ENCODE measurements at places on chromosomes 11 and 22.

GRCh38 chr22:45869340-45869847, 107.6 kb downstream of the WNT7B start:
- no peak for DNase-seq

DNA sequence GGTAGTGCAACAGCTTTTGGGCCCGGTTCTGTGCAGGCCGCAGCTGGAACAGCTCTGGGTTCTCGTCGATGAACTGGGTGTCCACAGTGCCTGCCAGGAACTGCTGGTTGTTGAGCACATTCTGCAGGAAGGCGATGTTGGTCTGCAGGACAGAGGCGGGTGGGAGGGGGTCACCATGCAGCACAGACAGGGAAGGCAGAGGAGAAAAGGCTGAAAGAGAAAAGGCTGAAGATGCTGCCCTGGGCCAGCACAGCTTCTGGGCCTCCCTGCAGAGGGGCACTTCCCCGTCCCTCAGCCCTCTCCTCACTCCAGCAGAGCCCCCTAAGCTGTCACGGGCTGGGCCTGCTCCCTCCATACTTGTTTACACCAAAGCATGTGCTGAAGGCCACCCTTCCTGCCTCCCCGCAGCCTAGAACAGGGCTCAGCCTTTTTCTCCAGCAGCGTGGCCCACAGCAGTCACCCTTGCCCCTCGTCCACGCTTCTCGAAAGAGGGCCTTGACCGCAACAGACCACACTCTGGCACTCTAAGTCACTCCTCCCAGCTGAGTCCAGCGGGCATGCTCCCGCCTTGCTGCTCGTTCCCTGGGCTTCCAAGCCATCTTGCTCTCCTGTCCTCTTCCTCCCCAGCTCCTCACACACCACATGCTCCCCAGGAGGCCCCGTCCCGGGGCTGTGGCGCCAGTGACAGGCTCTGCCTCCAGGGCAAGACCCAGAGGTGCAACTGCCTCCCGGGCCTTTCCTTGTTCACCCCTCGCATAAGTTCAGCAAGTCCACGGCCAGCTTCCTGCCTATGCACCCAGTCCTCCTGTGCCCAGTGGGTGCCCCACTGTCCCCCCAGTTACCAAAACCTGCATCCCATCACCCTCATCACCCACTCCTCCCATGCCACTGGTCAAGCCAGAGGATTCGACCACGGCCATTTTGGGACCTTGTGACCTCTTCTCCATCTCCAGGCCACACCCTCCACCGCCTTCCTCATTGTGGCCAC, 3.3 kb upstream of the LRFN4 start:
- DNase-seq: no peak

GRCh38 chr22:47990481-47990880, 1228.0 kb downstream of the TBC1D22A start:
- no peak for DNase-seq

GRCh38 chr11:114162719-114163123, 103.2 kb downstream of the ZBTB16 start:
- DNase-seq: peak; percentile 100

GRCh38 chr22:30238661-30239487, 7.7 kb downstream of the LIF start:
- peak; percentile 41 for DNase-seq

DNA sequence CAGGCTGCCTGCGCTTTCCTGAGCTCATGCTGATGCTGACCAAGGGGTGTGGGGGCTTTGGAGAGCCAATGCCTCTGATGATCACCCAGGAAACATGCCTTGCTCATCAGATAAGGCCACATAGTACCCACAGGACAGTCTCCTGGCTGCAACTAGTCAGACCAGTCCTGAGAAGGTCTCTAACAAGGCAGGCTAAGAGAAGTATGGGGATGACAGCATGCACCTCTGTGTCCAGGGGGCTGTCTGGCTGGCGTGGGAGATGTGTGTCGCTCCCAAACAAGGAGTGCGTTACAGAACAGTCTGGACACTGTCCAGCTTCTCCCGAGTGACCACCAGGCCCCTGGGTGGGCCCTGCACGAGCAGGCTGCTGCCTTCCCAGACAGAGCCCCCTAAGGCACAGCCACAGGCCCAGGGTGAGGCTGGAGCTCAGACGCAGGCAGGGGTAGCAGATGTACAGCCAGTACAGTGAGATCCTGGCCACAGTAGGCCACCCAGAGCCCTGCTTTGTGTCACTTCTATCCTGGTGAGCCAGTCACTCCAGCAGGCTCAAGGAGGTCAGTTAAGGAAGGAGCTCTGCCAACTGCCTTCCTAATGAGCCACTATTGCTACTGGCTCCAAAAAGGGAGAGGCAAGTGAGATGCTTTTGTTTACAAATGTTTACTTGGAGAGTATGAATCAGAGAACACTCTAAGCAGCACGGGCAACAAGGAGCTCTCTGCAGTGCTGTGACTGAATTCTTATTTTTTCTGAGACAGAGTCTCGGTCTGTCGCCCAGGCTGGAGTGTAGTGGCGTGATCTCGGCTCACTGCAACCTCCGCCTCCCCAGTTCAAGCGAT, 66.0 kb upstream of the CLTCL1 start:
- peak; percentile 3 for DNase-seq

- DNase-seq: peak; percentile 84
Observed at GRCh38 chr11:94862926-94863880, 95.0 kb downstream of the AMOTL1 start.

- DNase-seq: no peak
Observed at GRCh38 chr11:16555956-16556355, 182.5 kb upstream of the C11orf58 start.

DNA sequence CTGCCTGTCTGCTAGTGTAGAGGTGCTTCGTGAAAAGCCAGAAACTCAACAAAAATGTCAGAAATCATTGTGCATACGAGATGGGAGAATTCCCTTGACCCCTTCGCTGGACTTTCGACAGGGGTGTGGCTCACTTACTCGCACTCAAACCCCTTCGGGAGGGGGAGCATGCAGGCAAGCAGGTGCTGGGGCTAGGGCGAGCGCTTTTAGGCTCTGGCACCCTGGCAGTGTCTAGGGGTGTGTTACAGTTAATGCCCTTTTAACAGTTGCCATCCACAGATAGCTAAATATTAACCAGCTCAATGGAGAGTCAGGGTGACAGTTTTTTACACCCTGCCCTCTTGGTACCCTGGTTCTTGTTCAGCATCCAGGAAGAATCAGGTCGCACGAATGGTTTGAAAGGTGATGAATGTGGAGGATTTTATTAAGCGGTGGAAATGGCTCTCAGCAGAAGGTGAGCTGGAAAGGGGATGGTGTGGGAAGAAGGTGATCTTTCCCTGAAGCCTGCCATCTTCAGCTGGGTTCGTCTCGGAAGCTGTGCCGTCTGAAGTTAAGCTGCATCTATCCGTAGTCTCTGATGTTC, 59.6 kb upstream of the SHANK2 start:
- DNase-seq: no peak

DNA sequence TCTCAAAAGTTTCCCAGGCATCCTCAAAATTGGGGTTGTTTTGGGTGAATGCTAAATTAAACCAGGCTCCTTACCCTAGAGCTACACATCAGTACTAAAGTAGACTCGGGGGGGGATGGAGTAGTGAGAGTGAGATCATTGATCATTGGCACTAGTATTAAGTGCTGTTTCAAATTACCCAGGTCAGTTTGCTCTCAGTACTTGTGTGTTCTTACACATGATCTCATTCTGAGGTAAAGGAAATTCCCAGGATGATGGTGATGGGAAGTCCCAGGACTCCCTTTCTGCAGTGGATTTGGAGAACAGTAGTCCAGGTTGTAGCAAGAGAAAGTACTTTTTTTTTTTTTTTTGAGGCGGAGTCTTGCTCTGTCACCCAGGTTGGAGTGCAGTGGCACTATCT, 12.5 kb downstream of the RBM4 start:
- DNase-seq: peak; percentile 62

GRCh38 chr11:66745356-66746235, 16.6 kb upstream of the SPTBN2 start:
- no peak for DNase-seq

- peak; percentile 75 for DNase-seq
Observed at GRCh38 chr11:125923012-125923579, 18.8 kb downstream of the DDX25 start.

DNA sequence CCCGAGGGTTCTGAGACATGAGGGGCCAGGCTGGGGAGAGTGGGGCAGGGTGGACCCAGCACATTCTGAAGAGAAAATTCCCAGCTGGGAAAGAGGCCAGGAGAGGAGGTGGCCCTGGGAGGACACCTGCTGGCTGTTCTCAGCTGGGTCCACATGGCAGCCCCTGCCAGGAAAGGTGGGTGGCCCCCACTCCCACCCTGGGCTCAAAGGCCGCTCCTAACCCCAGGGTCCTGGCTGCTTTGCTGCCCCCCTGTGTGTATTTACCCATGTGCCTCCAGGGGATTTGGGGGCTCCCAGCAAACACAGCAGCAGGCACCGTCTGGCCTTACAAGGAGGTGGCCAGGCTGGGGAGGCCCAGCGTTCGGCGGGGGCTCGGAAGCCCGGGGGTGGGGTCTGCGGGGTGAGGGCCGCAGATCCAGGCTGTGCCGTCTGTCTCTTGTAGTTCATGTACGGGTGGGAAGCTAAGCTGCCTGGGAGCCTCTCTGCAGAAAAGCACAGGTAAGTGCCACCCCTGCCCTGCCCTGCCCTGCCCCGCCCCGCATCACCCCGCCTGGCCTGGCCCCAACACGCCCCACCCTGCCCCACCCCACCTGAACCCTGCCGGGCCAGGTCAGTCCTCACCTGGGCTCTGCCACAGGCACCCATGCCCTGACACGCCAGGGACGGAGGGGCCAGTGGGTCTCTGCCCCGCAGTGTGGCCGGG, 10.6 kb downstream of the MUC5B start:
- no peak for DNase-seq

DNA sequence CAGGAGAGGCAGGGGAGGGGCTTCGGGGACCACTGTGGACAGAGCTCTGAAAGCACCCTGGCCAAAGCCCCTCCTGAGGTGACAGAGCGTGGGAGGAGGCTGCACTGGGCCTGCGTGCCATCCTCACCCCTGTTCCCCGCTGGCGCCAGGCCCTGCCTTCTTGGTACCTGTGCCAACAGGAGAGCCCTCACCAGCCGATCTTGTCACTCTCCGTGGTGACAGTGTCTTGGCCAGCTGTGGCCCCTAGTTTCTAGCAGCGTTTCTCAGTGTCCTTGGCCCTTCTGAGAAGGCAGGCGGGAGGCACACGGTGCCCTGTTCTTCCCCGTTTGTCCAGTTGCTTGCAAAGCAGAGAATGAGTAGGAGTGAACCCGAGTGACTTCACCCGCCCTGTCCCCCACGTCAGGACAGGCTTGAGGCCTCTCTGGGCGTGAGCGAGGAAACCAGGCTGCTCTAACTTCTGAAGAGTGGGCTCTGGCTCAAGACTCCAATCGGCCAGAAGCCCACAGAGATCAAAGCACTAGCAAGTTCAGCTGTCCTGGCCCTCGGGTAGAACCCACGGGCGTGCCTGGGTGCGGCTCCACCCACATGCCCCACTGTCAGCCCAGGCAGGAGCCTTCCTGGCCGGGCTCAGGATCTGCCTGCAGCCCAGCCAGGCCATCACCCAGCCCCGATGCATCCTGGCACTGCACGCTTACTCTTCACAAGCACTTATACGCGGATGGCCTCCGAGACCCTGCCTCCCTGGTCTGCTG, 60.2 kb upstream of the EMID1 start:
- no peak for DNase-seq

GRCh38 chr11:33897761-33898375, 6.0 kb upstream of the LMO2 start:
- no peak for DNase-seq
